ENCODE measurements at places on chromosomes 12 and 14.

GRCh38 chr14:70887207-70887681, 20.0 kb upstream of the PCNX1 start:
- no peak for DNase-seq

DNA sequence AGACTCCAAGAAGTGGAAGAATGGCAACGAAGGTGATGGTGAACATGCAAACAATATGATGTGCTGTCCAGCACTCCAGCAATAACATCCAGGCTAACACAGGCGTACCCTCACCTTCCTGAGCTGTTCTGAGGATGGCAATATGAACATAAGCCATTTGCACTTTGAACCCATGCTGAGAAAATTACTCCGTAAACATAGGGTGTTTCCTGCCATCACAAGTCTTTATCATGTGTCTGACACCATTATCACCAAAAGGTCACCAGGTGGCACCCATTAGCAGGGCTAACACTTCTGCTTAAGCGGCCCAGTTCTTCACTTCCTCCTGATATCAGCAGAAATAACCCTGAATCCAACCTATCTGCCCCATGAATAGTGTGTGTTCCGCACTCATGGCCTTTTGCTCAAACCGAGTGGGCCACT, 482.8 kb downstream of the MED13L start:
- DNase-seq = no peak

GRCh38 chr12:2689393-2689792, 105.4 kb upstream of the FKBP4 start:
- DNase-seq = no peak

DNA sequence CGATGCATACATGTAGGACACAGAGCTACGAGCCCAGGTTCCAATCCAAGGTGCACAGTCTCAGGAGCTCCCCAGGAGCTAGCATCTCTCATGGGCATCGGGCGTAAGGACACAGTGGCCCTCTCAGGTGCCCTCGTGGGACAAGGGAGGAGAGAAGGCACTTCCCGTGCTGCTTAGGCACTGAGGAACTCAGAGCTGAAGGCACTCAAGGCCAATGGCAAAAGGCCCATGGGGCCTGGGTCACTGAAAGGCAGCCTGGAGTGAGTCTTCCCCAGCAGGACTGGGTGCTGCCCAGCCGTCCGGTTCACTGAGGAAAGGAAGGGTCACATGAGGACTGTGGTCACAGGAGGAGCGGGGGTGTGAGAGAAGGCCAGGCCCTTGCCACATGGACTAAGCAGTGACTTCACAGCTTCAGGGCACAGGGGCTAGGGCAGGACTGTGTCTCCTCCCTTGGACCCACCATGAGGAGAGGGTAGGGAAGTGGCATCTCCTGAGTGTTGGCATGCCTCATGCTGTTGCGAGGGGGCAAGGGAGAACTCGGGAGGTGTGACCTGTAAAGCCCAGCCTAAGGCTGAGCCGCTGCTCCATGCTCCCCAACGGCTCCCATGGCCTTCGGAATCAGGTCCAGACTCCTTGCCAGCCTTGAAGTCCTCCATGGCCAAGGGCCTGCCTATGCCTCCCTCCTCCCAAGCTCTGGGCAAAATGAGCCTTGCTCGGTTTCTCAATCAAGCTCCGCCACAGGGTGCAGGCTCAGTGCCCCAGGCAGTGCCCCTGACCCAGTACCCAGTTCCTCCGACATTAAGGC, 51.8 kb downstream of the CHGA start:
- no peak for DNase-seq

DNA sequence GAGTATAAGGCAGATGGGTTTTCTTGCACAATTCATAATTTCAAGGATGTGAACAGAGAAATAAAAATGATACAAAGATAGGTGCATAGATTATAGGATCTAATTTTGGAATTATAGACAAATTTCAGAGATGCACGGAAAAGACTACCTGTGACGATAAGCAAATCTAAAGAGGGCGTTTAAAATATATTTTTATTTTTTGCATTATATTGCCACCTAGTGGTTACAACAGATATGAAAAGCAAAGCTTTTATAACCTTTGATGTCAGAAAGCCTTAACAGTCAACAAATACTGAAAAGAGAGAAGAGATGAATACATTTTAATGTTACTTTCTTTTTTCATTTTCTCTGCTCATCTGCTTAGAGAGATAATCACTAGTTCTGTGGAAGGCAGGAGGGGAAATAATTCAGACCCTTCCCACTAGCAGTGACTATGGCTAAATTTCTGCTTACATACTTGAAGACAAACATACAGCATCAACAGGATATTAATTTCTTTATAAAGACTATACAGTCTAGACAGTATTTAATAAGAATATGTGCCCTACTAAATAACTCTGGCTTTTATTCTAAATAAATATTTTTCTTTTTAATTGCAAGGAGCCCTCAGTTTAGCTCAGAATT, 46.3 kb downstream of the NTS start:
- DNase-seq = no peak

DNA sequence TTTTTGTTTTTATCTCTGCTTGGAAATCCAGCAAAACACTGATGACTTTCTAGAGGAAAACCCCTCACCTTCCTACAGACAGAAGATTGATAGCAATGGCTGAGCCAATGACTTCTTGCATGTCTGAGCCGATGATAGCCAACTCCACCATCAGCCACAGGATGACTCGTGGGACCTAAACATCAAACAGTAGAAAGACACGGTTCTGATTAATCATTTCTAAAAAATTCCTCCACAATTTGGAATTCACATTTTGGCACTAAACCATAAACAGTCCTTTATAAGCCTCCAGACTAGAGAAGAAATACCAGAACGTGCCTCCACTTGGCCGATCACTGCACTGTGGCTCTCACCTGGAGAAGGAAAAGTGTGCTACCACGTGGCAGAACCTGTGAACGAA, 25.9 kb downstream of the SLC11A2 start:
- DNase-seq = no peak

DNA sequence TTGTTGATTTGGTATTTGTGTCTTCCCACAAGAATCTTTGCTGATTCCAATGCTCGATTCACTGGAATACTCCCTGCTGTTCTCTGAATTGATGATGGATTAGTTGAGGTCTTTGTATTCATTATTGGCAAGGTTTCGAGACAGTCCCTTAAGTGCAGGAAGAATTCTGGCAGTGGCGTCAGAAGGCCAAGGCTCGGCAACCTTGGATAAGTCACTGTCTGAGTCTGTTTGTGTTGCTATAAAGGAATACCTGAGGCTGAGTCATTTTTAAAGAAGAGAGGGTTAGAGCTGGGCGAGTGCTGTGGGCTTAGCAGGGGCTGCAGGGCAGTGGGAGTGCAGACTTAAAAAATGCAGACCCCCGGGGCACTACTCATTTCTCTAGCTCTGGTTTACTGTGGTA, 56.9 kb downstream of the CHST11 start:
- no peak for DNase-seq

DNA sequence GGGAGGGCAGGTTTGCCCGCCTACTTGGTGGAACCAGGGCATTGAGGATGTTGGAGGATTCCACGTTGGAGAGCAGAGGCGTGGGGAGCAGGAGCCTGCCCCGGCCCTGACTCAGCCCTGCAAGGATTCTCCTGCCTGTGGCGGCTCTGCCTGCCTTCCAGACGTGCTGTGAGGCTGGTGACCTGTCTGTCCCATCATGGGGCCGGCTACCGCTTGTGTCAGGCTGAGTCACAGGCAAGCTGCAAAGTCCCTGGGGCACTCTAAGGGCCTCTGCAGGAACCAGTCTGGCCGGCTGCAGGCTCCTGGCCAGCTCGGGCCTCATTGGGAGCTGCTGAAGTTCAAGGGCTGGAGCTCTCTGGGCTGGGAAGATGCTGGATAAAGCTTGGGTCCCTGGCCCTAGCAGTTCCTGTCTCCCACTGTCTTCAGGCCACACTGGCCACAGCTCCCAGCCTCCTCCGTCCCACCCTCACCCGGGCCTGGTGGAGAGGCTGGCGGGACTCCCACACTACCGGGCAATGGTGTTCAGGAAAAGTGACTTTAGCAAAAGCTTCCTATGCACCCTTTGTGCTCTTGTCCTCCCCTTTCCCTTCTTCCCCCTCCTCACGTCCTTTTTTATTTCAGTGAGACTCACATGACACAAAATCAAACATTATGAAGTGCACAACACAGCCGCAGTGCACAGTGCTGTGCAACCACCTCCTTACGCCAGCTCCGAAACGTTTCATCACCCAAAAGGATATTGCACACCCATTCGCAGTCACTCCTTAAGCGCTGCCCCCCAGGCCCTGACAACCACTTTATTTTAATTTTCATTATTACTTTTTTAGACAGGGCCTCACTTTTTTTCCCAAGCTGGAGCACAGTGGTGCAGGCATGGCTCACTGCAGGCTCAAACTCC, 22.0 kb upstream of the ULK1 start:
- DNase-seq = no peak

DNA sequence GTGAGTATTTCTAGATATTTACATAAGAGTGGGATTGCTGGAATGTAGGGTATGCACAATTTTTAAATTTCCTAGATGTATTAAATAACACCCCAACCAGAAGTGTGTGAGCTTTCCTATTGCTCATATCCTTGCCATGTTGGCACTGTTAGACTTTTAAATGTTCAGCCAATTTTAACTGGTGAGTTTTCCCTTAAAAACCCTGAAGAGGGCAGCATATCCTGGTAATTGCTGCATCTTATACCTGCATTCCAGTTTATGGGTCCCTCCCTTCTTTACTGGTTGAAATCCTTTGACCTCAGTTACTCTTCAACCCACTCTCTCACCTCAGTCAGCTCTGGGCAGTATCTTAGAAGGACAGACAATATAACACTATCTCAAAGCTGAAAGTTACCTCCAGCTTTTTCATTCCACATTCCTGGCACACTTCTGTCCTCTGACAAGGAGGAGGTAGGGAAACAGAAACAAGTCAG, 270.6 kb downstream of the PAWR start:
- no peak for DNase-seq

GRCh38 chr14:106309423-106309822, 783.0 kb downstream of the TMEM121 start:
- no peak for DNase-seq

DNA sequence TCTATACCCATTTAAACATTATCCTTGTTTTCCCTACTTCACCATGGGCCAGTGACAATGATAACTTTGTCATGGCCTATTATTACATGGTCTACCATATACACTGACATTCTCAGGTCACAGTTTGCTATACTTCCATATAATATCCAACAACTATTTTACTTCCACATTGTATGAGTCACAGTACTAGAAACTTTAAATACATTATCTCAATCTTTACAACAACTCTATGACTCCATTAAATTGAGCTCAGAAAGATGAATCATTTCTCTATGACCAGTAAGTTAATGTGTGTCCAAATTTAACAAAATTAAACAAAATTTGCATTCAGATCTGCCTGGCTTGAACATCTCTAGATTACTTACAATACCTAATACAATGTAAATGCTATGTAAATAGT, 93.9 kb downstream of the PLEKHG7 start:
- no peak for DNase-seq

DNA sequence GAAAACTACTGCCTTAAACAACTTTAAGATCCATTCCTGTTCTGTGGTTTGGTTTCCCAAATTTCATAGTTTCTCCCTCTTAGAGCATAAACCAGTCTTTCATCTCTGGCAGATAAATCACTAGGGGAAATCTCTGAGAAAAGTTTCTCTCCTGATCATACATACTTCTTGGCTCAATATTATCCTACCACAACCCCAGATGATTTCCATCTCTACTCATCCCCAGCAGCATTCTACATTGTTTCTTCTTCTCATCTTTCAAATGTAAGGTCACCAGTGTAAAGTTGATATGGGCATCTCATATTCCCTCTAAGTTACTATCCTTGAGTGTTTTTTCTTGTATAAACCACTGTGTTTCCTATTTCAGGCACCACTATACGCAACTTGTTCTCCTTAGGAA, 45.9 kb upstream of the PLEKHG7 start:
- DNase-seq = no peak

DNA sequence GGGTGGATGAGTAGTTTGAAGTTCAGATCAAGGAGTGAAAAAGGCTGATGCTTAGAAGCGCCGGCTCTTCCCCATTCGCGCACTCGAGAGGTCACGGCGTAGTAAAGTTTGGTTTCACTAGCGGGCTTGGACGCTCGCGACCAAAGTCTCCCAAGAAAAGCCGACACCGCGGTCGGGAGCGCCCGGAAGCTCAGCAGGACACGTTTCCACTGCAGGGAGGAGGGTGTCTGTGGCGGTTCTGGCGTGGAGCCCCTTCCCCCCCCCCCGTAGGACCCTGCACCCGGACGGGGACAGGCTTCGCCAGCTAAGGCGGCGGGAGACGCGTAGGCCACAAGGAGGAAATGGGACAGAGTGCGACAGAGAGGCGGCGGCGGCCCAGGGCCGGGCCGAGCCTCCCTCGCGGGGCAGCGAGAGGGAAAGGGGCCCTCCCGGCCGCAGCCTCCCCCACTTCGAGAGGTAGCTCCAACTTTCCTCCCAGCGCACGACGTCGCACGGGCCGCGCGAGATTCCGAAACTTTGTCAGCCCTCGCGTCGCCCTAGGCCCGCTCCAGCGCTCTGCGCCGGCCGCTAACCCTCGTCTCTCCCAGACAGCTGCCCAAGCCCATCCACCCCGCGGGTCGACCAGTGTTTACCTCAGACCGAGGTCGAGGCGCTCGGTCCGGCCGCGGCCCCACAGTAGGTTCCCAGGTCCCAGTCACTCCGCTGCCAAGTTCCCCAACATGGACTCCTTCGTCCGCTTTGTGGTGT, 480 bp downstream of the SCAF11 start:
- DNase-seq = no peak

DNA sequence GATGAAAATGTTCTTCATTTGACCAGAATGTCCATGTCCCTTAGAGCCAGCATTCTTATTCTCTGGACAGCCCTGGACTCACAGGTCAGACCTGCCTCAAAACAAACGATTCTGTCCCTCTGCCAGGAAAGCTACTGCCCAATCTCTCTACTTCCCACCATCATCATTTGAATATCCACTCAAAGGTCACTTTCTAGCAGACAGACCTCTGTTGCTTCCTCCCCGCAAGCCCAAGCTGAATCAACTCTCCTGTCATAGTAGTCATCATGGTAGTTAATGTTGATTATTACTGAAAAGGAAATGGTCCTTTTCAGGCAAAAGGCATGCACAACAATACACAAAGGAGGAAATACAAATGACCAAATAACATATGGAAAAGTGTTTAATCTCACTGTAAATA, 39.6 kb upstream of the CPM start:
- no peak for DNase-seq

- peak; percentile 14 for DNase-seq
Measured at GRCh38 chr14:69151458-69152180, 1.3 kb downstream of the DCAF5 start.

DNA sequence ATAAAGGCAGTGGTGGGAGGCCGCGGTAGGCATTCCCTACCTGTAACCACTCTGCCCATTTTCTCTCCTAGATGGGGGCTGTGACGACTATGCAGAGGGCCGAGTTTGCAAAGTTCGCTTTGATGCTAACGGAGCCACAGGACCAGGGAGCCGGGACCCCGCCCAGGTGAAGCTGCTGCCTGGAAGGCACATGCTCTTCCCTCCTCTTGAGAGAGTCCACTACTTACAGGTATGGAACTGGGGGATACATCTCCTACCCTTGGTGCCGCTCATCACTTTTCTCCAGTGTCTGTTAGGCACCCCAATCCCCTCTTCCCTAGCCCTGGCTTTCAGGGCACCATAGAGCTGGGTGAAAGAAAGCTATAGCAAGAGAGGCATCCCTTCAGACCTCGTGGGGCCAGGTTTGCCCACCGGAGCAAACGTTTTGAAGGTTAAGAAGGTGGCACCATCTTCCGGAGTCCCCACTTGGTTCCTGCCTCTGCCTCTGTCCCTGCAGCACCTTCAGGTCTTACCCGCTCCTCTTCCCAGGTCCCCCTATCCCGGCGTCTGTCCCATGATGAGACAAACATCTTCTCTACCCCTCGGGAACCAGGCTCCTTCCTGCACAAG, 2.0 kb upstream of the P3H3 start:
- no peak for DNase-seq

Measured in cerebellar nuclear complex (tissue), 1 donor.